Upper lobe of left lung (tissue), 6 donors: ENCODE measurements at places on chromosomes 16 and 17. TPM values are rescaled to one million over a fixed set of nuclear protein-coding genes. Genes with fewer than 3 reads are reported as not detected.

DNA sequence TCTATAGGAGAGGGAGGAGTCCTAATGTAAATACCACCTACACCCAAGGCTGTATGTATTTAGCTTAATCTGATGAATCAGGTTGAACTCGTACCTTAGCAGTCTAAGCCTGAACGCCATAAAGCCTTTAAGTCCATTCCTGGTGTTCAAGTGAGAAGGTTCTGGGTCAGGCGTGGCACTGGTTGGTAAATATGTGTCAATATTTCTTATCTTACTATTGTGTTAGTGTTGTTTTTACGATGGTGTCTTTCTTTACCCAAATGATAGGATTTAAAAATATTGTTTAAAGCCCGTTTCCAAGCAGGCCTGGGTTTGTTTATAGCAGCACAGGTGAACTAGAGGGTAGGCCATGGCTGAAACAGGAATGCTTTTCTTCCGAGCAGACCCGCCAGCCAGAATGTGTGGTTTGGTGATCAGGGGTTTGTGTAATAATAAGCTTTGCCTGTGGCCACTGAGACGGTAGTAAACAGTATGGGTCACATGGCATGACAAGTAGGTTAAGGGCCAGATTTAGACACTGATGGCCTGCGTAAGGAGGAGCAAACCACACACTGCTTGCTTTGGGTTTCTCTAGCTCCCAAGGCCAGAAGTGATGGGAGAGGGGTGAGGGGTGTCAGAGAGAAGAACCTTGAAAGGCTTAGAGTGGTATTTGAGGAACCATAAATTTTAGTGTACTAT lies 3.3 kb downstream of the TMEM94 start:
- H3K36me3 ChIP-seq = no peaks in the 10 kb centered on the region
- DNase-seq = no peak
- no peak overlapping the region for H3K4me3 ChIP-seq
- peak overlapping the region; percentile 64 for H3K27ac ChIP-seq

GRCh38 chr16:78515421-78515820 lies 416.0 kb downstream of the WWOX start:
- no peak overlapping the region for H3K27ac ChIP-seq
- DNase-seq = no peak
- H3K4me3 ChIP-seq = no peak overlapping the region
- no peaks in the 10 kb centered on the region for H3K4me1 ChIP-seq
- H3K27me3 ChIP-seq = no peaks in the 10 kb centered on the region

- peak overlapping the region; percentile 92 for H3K27ac ChIP-seq
- H3K36me3 ChIP-seq = no peaks in the 10 kb centered on the region
- peak overlapping the region; percentile 92 for H3K4me3 ChIP-seq
- DNase-seq = peak; percentile 94
Observed at GRCh38 chr17:42677921-42678781, 1.4 kb upstream of the PLEKHH3 start.

Gene CISD3
- 49.7 TPM for total RNA-seq

- peak overlapping the region; percentile 58 for H3K4me3 ChIP-seq
- H3K27ac ChIP-seq = peak overlapping the region; percentile 79
- no peak for DNase-seq
- H3K4me1 ChIP-seq = peaks cover 20% of the 10 kb centered on the region
- H3K36me3 ChIP-seq = peaks cover 10% of the 10 kb centered on the region
- H3K27me3 ChIP-seq = no peaks in the 10 kb centered on the region
Observed at GRCh38 chr16:67277999-67278772, 1.1 kb upstream of the PLEKHG4 start.

- no peak overlapping the region for H3K27ac ChIP-seq
- H3K36me3 ChIP-seq = no peaks in the 10 kb centered on the region
- H3K4me3 ChIP-seq = no peak overlapping the region
- peak; percentile 97 for DNase-seq
- H3K27me3 ChIP-seq = no peaks in the 10 kb centered on the region
Observed at GRCh38 chr16:2983706-2984136, 3.5 kb upstream of the PKMYT1 start.

Gene SSTR5
- total RNA-seq = not detected

Gene CDH13
- 39.8 TPM for total RNA-seq

DNA sequence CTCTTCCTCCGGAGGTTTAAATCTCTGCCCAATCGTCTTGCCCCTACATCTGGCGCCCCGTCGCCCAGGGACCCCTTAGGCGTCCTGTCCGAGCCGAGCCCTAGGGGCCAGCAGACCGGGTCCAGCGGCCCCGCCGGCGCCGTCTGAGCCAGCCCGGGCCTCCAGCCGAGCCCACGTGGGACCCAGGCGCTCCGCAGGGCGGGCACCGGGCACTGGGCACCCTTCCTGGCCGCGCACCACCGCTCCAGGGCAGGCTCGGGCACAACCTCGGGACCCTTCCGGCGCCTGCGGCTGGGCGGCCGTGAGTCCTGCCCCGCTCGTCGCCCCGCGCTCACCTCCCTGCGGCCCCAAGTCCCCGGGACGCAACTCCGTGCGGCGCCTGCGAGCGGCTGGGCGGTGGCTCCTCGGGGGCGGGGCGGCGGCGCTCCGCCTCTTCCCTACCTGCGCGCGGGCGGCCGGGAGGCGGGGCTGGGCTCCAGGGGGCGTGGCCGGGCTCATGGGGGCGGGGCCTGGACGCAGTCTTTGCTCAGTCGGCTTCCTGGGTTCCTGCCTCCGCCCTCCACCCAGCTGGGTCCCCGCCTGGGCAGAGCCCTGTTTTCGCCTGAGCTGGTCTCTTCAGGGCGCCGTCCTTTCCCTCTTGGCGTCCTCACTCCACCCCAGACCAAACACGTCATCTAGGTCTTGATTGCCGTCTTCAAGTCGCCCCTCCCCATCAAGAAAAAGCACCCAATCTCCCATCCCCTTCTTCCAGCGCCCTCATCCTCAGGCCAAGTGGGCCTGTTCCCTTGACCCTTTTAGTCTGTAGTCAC lies at the start of gene RHBDF2:
TSS of gene RHBDF2 (minus strand) at position 406 of the 809 bp plus-strand sequence. CDS start 19,899 bp downstream, outside the sequence.
- no peaks in the 10 kb centered on the region for H3K36me3 ChIP-seq
- H3K4me1 ChIP-seq = peaks cover 55% of the 10 kb centered on the region
- no peaks in the 10 kb centered on the region for H3K27me3 ChIP-seq
- H3K27ac ChIP-seq = peak within 1 kb of the TSS; percentile 93

GRCh38 chr17:69143683-69144231 lies 2.1 kb upstream of the ABCA6 start:
- no peaks in the 10 kb centered on the region for H3K4me1 ChIP-seq
- DNase-seq = no peak
- H3K27me3 ChIP-seq = no peaks in the 10 kb centered on the region
- no peaks in the 10 kb centered on the region for H3K36me3 ChIP-seq

- no peaks in the 10 kb centered on the region for H3K4me1 ChIP-seq
- no peaks in the 10 kb centered on the region for H3K36me3 ChIP-seq
- no peak overlapping the region for H3K27ac ChIP-seq
- DNase-seq = no peak
- no peaks in the 10 kb centered on the region for H3K27me3 ChIP-seq
Observed at GRCh38 chr16:54173490-54173889, 113.1 kb downstream of the IRX3 start.

GRCh38 chr17:74920642-74921025 lies 2.4 kb downstream of the USH1G start:
- peaks cover 4% of the 10 kb centered on the region for H3K27me3 ChIP-seq
- no peak overlapping the region for H3K27ac ChIP-seq
- no peaks in the 10 kb centered on the region for H3K36me3 ChIP-seq
- DNase-seq = no peak
- H3K4me1 ChIP-seq = peaks cover 22% of the 10 kb centered on the region
- H3K4me3 ChIP-seq = no peak overlapping the region

GRCh38 chr17:63741143-63741407 lies 524 bp downstream of the STRADA start:
- DNase-seq = no peak
- peak overlapping the region; percentile 94 for H3K27ac ChIP-seq
- peak overlapping the region; percentile 97 for H3K4me3 ChIP-seq
- no peaks in the 10 kb centered on the region for H3K27me3 ChIP-seq
- peaks cover 6% of the 10 kb centered on the region for H3K36me3 ChIP-seq

Gene NPB
- 0.94 TPM for total RNA-seq

DNA sequence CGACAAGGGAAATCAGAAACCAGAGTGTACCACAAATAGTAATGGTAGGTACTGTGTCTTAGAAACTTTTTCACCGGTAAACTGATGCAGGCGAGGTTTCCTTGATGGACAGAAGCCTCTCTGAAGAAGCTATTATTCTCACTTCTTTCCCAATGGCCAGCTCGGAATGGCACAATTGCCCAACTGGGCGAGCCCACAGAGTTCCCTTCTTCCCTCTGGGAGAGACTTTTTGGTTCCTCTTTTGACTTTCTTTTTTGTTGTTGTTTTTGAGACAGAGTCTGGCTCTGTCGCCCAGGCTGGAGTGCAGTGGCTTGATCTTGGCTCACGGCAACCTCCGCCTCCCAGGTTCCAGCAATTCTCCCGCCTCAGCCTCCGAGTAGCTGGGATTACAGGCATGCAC lies 16.9 kb downstream of the SLC43A2 start:
- peaks cover 27% of the 10 kb centered on the region for H3K4me1 ChIP-seq
- DNase-seq = no peak
- no peak overlapping the region for H3K4me3 ChIP-seq
- no peaks in the 10 kb centered on the region for H3K36me3 ChIP-seq

GRCh38 chr16:66924527-66925321 lies 611 bp downstream of the RRAD start:
- H3K36me3 ChIP-seq = peaks cover 5% of the 10 kb centered on the region
- no peaks in the 10 kb centered on the region for H3K27me3 ChIP-seq
- peak overlapping the region; percentile 4 for H3K4me3 ChIP-seq
- DNase-seq = peak; percentile 93
- peak overlapping the region; percentile 80 for H3K27ac ChIP-seq

Gene CWC25
- 23.9 TPM for total RNA-seq

- no peaks in the 10 kb centered on the region for H3K4me1 ChIP-seq
- no peak overlapping the region for H3K27ac ChIP-seq
- no peaks in the 10 kb centered on the region for H3K36me3 ChIP-seq
- no peak for DNase-seq
- no peak overlapping the region for H3K4me3 ChIP-seq
Observed at GRCh38 chr16:73921295-73921694, 375.3 kb upstream of the PSMD7 start.
